H1 (cell line): ENCODE measurements at places on chromosomes 2 and 18. TPM values are rescaled to one million over a fixed set of nuclear protein-coding genes. Genes with fewer than 3 reads are reported as not detected.

Gene ARHGAP28
- total RNA-seq, result 14.4 and 15.4 TPM in 2 replicates

Gene TUBB8B
- total RNA-seq, result 0.36 and 0.60 TPM in 2 replicates

Gene VWA3B
- not detected in 2 replicates for total RNA-seq

Gene FEV
- not detected in 2 replicates for total RNA-seq

Gene KIDINS220
- total RNA-seq, result 26.7 and 27.1 TPM in 2 replicates

DNA sequence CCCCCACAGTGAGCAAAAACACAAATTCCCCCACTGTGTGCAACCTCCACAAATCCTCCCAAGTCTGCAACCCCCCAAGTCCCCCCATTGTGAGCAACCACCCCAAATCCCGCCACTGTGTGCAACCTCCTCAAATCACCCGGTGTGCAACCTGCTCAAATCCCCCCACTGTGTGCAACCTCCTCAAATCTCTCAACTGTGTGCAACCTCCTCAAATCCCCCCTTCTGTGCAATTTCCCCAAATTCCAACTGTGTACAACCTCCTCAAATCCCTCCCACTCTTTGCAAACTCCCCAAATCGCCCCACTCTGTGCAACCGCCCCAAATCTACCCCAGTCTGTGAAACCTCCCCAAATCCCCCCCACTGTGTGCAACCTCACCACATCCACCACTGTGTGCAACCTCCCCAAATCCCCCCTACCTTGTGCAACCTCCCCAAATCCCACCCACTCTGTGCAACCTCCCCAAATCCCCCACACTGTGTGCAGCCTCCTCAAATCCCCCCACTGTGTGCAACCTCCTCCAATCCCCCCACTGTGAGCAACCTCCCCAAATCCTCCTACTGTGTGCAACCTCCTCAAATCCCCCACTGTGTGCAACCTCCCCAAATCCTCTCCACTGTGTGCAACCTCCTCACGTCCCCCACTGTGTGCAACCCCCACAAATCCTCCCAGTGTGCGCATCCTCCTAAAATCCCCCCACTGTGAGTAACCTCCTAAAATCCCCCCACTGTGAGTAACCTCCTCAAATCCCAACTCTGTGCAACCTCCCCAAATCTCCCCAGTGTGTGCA lies 115.2 kb downstream of the TPO start:
- no peak overlapping the region for H3K4me3 ChIP-seq
- H3K27me3 ChIP-seq, result no peaks in the 10 kb centered on the region
- no peaks in the 10 kb centered on the region for H3K4me1 ChIP-seq

- no peaks in the 10 kb centered on the region for H3K27me3 ChIP-seq
- no peak overlapping the region for H3K27ac ChIP-seq
- H3K4me3 ChIP-seq, result peak overlapping the region; percentile 75
- H3K36me3 ChIP-seq, result no peaks in the 10 kb centered on the region
- DNase-seq, result peak; percentile 43
Measured at GRCh38 chr18:39841482-39842365, 2113.3 kb upstream of the PIK3C3 start.

- DNase-seq, result peak; percentile 82
- H3K4me3 ChIP-seq, result no peak overlapping the region
- H3K27me3 ChIP-seq, result no peaks in the 10 kb centered on the region
- no peak overlapping the region for H3K27ac ChIP-seq
- 0 out of 2 replicates have a peak, but pooled peaks cover 4% of the 10 kb centered on the region for H3K4me1 ChIP-seq
Measured at GRCh38 chr18:34809451-34810072, 99.5 kb downstream of the DTNA start.

DNA sequence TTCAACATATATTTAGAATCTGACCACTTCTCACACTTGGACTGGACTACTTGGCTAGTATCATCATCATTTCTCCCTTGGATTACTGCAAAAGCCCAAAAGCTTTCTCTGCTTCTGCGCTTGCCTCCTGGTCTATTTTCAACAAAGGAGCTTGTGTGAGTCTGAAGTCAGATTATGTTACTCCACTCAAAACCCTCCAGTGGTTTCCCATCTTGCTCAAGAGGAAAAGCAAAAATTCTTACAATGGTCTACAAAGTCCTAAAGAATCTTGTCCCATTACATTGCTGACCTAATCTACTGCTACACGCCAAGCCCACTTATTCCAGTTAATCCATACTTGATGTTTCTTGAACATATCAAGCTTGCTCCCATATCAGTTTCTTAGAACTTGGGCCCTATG lies 9.6 kb downstream of the PREPL start:
- no peak overlapping the region for H3K4me3 ChIP-seq
- no peak for DNase-seq
- H3K27ac ChIP-seq, result no peak overlapping the region
- no peaks in the 10 kb centered on the region for H3K36me3 ChIP-seq
- no peaks in the 10 kb centered on the region for H3K27me3 ChIP-seq

GRCh38 chr18:53838746-53839145 lies 385.7 kb downstream of the MBD2 start:
- no peaks in the 10 kb centered on the region for H3K27me3 ChIP-seq
- H3K4me3 ChIP-seq, result no peak overlapping the region
- H3K4me1 ChIP-seq, result no peaks in the 10 kb centered on the region
- no peak overlapping the region for H3K27ac ChIP-seq
- DNase-seq, result no peak
- H3K36me3 ChIP-seq, result no peaks in the 10 kb centered on the region

- H3K27me3 ChIP-seq, result no peaks in the 10 kb centered on the region
- H3K36me3 ChIP-seq, result no peaks in the 10 kb centered on the region
- DNase-seq, result no peak
- H3K4me1 ChIP-seq, result no peaks in the 10 kb centered on the region
- no peak overlapping the region for H3K4me3 ChIP-seq
Measured at GRCh38 chr2:2739231-2739795, 408.2 kb upstream of the MYT1L start.
